ENCODE measurements at places on chromosomes 2 and 18.

GRCh38 chr2:12821656-12822055, 104.9 kb downstream of the TRIB2 start:
- no peak for DNase-seq

GRCh38 chr18:79010802-79011201, 31.2 kb downstream of the SALL3 start:
- DNase-seq, result no peak

GRCh38 chr2:230453006-230453405, 37.0 kb downstream of the SP100 start:
- DNase-seq, result no peak

- no peak for DNase-seq
Measured at GRCh38 chr2:239061824-239062570, 214.1 kb downstream of the TWIST2 start.

DNA sequence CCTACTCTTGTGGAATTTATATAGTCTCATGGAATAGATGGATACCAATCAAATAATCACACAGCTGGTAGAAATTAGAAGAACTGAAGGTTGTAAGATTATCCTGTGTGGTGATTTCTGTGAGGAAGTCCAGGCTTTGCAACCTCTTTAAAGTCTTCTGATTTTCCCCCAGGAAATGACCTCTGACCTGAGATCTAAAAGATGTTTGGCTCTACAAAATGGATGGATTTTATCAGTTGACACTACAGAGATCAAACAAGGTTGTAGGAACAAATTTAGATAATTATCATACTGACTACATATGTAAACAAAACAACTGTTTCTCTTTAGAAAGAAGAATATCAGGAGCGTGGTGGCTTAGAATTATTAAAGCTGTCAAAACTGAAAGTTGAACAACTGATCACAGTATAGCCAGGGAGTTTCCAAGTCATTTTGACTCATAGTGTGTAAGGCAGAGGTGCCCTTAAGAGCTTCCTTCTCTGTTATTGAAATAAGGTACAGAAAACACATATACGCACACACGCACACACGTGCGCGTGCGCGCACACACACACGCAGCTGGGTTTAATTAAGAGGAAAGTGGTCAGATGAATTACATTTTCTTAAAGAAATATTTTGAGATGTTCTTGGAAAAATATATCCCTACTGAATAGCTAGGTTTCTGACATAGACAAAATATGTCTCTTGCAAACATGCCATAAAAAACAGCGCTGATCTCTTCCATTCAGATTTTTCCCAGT, 35.5 kb upstream of the PELI1 start:
- no peak for DNase-seq

- no peak for DNase-seq
Measured at GRCh38 chr2:173669271-173669853, 295.8 kb downstream of the SP3 start.

- no peak for DNase-seq
Measured at GRCh38 chr2:115560666-115561065, 1118.2 kb downstream of the DPP10 start.

- DNase-seq, result no peak
Measured at GRCh38 chr2:74632209-74632938, 15.8 kb downstream of the M1AP start.

- no peak for DNase-seq
Measured at GRCh38 chr2:11547912-11548497, 14.2 kb downstream of the GREB1 start.

- no peak for DNase-seq
Measured at GRCh38 chr2:75619956-75620740, 26.4 kb upstream of the MRPL19 start.

DNA sequence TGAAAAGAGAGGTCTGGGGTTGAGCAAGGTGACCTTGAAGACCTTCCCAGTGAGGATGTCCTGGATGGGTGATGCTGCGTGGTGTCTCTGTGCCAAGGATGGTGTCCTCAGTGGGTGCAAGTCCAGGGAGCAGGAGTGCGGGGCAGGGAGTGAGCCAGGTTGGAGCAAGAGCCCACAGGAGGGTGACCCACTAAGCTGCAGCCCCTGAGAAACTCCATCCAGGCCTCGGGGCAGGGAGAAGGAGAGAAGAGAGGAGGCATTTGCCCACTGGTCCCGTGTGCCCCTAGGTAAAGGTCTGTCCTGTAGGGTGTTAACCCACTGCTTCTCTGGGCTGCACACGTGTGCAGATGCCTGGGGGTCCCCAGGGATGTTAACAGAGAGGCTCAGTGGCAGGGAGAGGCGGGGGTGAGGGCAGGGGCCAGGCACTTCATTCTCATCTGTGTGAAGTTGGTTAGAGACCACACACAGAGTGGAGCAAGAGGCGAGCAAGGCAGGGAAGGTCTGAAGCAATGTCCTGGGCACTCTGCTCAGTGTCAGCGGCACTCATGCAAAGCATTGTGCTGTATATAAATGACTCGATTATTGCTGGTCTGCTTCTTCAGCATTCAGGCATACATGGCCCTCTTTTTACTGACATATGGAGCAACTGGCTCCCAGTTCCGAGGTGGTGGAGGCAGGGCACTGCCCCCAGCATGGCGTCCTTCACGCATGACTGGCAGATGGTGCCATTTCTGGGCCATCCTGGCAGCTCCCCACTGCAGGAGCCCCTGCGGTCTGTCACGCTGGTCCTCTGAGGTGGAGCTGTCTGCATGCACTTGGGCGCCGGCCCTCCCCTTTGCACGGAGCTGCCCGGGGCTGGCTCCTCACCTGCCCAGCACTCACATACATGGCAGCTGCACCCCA, 117.2 kb upstream of the HS6ST1 start:
- DNase-seq, result no peak

DNA sequence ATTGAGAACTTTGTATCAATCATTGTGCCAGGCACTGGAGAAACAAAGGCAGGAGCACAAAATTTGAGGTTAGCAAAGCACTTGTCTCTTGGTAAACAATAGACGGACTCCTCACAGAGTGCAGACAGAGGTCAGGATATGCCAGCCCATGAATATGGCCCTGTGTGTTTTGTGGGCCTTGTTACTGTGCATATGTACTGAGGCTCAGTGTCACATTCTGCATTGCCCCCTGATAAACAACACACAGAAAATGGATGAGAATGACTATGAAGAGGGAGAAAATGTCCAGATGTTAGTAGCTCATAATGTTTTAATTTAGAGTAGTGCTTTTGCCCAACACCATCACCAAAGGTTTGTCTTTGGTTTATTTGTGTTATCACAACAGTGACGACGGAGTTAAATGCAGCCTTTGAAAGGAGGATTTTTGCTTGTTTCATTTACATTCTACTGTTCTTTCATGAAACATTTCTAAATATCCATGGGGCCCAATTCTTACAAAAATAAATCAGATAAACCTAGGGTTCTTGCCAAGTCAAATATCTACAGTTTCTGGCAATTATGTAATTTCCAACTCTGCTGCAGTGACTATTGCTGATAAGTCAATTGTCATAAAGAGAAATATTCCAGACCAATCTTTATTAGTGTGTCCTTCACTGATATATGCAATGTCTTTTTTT, 14.6 kb upstream of the NT5C1B start:
- no peak for DNase-seq

GRCh38 chr2:11498543-11499034, 32.6 kb upstream of the E2F6 start:
- no peak for DNase-seq

- DNase-seq, result no peak
Measured at GRCh38 chr2:60873381-60873780, 8.0 kb upstream of the REL start.

- DNase-seq, result no peak
Measured at GRCh38 chr2:200472853-200473464, 36.9 kb downstream of the KCTD18 start.

DNA sequence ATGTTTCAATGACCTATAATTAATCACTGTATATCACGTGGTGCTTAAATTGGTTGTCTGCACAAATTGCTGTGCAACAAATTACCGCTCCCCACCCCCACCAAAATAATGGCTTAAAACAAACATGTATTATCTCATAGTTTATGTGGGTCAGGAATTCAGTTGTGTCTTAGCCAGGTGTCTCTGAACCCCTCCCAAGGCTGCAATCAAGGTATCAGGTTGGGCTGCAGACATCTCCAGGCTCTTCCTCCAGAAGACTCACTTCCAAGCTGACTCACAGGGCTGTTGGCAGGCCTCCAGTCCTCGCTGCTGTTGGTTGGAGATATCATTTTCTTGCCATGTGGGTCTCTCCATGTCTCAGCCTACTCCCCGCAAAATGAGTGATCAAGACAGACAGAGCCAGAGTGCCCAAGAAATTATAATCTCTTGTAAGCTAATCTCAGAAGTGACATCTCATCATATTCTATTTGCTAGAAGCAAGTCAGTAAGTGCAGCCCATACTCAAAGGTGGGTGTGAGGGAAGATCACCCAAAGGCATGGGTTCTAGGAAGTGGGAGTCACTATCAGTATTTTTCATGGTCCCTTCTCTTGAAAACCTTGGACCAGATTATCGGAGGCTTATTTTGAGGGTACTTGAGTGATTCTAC, 38.4 kb downstream of the SPC25 start:
- DNase-seq, result no peak

DNA sequence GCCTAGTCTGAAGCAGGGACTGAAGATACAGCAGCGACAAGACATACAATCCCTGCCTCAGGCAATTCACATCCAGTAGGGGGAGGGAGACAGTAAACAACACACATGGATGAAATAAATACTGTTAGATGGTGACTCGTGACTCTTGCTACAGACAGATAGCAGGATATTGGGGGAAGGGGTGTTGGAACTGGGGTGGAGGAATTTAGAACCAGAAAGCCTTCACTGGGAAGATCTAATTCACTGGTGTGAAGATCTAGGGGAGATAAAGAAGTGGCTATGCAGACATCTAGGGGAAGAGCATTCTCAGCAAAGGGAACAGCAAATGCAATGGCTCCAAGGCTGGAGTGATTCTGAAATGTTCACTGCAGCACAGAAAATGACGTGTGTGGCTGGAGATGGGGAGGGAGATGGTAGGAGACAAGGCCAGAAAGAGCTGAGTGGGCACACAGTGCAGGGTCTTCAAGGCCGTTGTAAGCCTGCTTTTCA, 52.6 kb upstream of the TMEM163 start:
- no peak for DNase-seq

- DNase-seq, result no peak
Measured at GRCh38 chr2:28956890-28957289, 24.2 kb upstream of the TOGARAM2 start.

GRCh38 chr2:49379406-49379805, 225.1 kb upstream of the FSHR start:
- DNase-seq, result no peak

DNA sequence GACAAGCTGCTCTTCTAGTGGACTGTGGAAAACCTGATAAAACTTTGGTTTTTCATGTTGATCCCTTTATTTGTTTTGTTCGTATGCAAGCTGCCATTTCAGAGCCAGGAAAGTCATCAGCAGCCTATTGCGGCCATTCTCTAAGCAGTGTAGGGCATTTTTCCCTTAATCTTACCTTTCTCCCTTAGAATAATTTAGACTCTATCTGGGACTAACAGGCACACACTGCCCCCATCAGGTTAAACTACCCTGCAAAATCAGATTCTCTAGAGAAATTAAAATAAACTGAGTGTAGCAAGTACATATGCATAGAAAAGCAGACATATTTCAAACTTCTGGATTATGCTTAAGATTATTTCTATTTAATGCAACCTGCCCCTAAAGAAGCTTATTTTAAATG, 347.5 kb downstream of the METTL4 start:
- DNase-seq, result no peak

DNA sequence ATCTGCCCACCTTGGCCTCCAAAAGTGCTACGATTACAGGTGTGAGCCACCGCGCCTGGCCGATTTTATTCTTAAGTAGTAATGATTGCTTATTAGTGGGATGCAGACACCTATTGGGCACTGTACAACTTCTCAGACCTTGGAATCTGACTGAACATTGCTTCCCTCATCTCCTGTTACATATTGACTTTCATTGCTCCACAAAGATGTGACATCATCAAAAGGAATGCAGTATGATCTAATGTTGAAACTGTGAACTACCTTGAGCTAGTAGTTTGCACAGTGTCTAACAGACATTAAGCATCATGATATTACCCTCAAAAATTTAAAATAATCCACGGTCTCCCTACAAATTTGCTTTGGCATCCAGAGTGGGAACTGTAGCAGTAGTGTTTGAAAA, 109.8 kb upstream of the SIX2 start:
- no peak for DNase-seq

GRCh38 chr18:63062246-63062645, 257.3 kb downstream of the BCL2 start:
- no peak for DNase-seq

All from stimulated activated CD8-positive, alpha-beta memory T cell treated with anti-CD3 and anti-CD28 coated beads, Interleukin-4, amount 100 ng/mL, for 1 hour (primary cell).